ENCODE measurements at places on chromosomes 5 and 9. TPM values are rescaled to one million over a fixed set of nuclear protein-coding genes. Genes with fewer than 3 reads are reported as not detected.

GRCh38 chr5:135429301-135430134 is 17.6 kb downstream of the DCANP1 start:
- no peak overlapping the region for H3K27ac ChIP-seq
- no peak overlapping the region for H3K4me3 ChIP-seq
- no peaks in the 10 kb centered on the region for H3K4me1 ChIP-seq

GRCh38 chr5:124986667-124987066 is 240.2 kb upstream of the ZNF608 start:
- H3K4me1 ChIP-seq: peaks cover under 1% of the 10 kb centered on the region

GRCh38 chr5:177222269-177222668 is 81.2 kb downstream of the RAB24 start:
- DNase-seq: no peak
- no peaks in the 10 kb centered on the region for H3K36me3 ChIP-seq
- H3K4me3 ChIP-seq: no peak overlapping the region

- no peaks in the 10 kb centered on the region for H3K4me1 ChIP-seq
- H3K27ac ChIP-seq: no peak overlapping the region
- H3K4me3 ChIP-seq: no peak overlapping the region
- DNase-seq: no peak
These were observed 66.8 kb downstream of the RASGEF1C start for GRCh38 chr5:180142021-180142765.

DNA sequence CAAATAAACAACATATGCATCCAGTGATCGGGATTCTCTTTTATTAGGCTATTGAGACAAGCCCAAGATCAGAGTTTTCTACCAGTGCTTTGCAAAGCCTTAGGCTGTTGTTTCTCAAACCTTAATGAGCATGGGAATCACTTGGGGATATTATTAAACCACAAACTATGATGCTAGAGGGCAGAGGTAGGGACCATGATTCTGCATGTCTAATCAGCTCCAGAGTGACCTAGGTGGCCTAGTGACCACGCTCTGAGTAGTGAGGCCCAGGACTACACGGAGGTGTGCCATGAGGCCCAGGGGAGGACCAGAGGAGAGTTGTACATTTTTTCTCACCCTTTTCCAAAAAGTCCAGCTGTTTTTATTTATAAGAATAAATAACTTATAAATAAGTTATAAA is 298.5 kb upstream of the TLE4 start:
- H3K27ac ChIP-seq: no peak overlapping the region
- no peaks in the 10 kb centered on the region for H3K27me3 ChIP-seq
- no peak for DNase-seq

DNA sequence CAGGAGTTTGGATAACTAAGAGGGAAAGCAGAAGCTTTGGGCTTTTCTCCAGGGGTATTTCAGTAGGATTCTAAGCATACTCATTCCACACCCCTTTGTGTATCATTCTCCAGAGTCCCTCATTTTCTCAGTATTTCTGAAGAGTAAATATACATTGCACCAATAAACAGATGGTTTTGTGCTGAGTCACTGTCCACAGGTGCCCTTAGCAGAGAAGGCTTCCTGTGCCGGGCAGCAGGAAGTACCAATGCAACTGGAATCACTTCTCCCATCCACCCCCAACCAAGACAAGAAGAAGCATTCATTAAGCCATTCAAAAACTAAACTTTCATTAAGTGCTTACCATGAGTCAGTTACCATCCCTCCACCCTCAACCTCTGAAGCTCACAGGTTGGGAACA is 3.6 kb upstream of the CCNJL start:
- no peaks in the 10 kb centered on the region for H3K36me3 ChIP-seq
- no peak overlapping the region for H3K4me3 ChIP-seq
- H3K27me3 ChIP-seq: no peaks in the 10 kb centered on the region
- H3K4me1 ChIP-seq: no peaks in the 10 kb centered on the region
- DNase-seq: no peak

DNA sequence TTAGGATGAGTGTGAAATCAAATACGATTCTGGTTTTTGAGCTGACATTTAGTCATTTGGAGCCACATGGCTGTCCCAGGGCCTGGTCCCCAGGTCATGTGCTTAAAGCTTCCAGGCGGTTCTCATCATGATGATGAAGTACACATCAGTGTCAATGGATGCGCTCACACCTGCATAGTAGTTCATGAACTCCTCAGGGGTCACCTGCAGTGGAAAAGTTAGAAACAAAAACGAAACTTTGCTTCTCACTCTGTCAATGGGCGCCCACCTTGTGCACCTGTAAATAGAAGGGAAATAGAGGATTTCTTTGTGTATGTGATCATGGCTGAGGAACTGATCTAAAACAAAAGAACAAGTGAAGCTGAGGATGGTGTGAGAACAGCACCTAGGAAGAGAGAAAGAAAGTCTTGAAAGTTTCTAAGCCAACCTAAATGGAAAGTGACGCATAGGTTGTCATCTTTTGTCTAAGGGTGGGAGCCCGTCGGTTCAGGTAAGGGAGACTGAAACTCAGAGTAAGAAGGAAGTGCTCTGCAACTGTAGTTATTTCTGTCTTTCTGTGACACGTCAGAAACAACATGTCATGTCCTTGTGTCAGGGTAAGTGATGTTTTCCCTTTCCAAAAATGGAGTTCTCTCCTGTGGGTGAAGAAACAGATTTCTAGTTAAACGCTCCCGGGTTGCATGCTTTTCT is 33.8 kb downstream of the CAPSL start:
- no peaks in the 10 kb centered on the region for H3K36me3 ChIP-seq
- H3K27ac ChIP-seq: no peak overlapping the region
- H3K4me1 ChIP-seq: no peaks in the 10 kb centered on the region
- DNase-seq: no peak
- no peaks in the 10 kb centered on the region for H3K27me3 ChIP-seq

DNA sequence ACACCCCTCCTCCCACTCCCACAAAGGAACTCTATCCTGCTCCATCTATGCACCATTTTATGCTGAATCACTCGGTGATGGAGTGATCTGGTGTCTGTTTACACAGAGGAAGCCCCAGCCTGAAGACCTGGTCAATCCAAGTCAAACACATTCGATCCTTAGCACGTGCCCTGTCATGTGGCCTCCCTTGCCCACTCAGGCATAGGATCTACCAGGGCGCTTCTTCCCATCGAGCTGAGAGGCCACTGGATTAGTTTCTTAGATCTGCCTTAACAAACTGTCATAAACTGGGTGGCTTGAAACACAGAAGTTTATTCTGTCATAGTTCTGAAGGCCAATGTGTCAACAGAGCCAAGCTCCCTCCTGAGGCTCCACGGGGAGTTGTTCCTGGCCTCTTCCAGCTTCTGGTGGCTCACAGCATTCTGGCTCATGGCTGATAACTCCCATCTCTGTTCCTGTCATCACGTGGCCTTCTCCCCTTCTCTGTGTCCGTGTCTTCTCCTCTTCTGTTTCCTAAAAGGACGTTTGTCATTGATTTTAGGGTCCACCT is 34.2 kb downstream of the FOXI1 start:
- no peak for DNase-seq
- no peak overlapping the region for H3K27ac ChIP-seq
- no peaks in the 10 kb centered on the region for H3K27me3 ChIP-seq
- no peak overlapping the region for H3K4me3 ChIP-seq

DNA sequence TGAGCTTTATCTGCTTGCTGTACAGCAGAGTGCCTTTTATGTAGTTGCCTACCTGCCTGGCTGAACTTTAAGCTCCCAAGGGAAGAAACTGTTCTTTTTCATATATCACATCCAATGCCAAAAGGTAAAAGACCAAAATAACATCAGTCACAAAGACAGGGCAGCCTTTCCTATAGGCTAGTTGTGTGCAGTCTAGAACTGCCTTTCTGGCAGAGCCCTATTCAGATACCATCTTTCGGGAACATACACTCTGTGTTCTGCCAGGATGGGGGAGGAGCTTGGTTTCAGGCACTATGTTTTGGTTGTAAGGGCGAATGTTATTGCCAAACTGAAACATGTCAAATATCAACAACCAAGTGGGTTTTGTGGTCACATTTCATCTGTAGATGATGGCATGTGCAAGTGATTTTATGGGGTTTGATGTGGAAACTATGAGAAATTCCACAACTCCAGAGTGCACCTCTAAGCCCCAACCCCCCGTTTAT is 314.5 kb downstream of the ADGRV1 start:
- H3K4me3 ChIP-seq: no peak overlapping the region
- H3K27me3 ChIP-seq: no peaks in the 10 kb centered on the region
- no peak overlapping the region for H3K27ac ChIP-seq
- no peak for DNase-seq

DNA sequence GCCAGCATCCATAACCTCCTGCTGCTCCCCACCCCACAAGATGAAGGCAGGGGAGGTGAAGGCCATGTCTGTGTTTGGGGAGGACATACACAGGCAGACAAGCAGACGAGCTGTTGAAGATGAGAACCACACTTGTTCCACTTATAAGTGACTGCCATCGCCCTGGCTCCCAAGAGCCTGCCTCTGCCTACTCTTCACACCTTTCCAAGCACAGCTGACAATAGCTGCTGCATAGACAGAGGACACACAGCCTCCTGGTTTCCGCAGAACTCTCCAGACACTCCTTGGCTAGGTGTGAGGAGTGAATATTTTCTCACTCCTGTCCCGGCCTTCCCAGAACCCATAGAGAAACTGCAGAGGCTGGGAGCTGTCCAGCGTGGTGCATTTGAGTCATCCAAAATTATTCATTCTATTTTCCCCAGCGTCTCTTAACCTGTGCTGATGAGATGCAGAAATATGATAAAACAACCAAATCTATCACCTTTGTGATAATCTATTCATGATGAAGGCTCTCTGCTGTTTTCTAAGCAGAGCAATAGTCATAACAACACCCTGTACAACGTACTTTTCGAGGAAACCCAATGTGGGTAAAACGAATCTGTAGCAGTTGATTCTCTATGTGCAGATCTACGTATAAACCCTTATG is 24.7 kb downstream of the KLF9 start:
- H3K27me3 ChIP-seq: no peaks in the 10 kb centered on the region
- H3K36me3 ChIP-seq: peaks cover 5% of the 10 kb centered on the region
- no peak for DNase-seq
- no peak overlapping the region for H3K4me3 ChIP-seq
- H3K4me1 ChIP-seq: peaks cover 1% of the 10 kb centered on the region

DNA sequence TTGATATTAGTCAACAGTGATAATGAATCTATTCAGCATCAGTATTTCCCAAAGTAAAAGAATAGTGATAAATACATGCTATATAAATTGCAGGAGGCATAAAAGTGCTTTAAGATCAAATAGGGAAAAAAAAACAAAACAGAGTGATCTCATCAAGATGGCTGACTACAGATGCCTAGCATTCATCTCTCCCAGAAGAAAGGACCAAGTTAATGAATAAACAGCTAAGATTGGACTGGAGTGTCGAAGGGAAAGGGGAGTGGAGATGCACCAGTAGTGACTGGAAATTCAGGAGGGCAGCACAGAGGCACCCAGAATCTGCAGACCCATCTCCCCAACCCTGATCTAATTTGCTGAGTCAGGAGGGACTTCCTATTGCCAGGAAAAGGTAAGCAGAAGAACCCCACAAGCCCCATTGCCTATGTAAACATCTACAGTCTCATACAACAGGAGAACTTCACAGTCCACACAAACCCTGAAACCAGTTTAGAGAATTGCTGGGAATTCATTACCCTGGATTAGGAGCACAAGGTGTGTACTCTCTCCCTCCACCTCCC is 699.4 kb downstream of the PTPRD start:
- no peaks in the 10 kb centered on the region for H3K36me3 ChIP-seq
- H3K4me3 ChIP-seq: no peak overlapping the region
- no peaks in the 10 kb centered on the region for H3K27me3 ChIP-seq
- H3K27ac ChIP-seq: no peak overlapping the region

- H3K27ac ChIP-seq: no peak overlapping the region
- H3K4me3 ChIP-seq: no peak overlapping the region
- no peaks in the 10 kb centered on the region for H3K36me3 ChIP-seq
- no peaks in the 10 kb centered on the region for H3K27me3 ChIP-seq
- H3K4me1 ChIP-seq: no peaks in the 10 kb centered on the region
- DNase-seq: no peak
These were observed 14.1 kb upstream of the C1QTNF3 start for GRCh38 chr5:34057118-34057517.

- peaks cover 4% of the 10 kb centered on the region for H3K27me3 ChIP-seq
- no peaks in the 10 kb centered on the region for H3K4me1 ChIP-seq
- no peak overlapping the region for H3K4me3 ChIP-seq
- DNase-seq: no peak
- no peak overlapping the region for H3K27ac ChIP-seq
- H3K36me3 ChIP-seq: no peaks in the 10 kb centered on the region
These were observed 56.5 kb upstream of the NKD2 start for GRCh38 chr5:951940-952596.

DNA sequence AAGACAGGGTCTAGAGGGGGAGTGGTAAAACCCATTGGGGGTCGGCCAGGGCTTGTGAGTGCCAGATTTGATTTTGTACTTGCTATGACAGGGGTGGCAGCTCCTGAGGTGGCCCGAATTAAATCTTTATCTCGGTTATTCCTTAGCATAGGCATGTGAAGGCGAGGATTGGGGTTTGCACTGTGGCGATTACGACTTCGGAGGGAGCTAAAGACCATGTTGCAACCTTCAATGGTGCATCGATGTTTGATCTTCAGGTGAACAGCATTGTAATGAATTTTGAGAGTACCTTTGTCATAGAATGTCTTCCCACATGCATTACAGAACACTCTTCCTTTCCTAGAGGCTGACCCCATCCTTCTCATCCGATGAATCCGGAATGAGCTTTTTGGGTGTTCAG is 433.9 kb downstream of the BNC2 start:
- H3K4me3 ChIP-seq: no peak overlapping the region
- no peaks in the 10 kb centered on the region for H3K27me3 ChIP-seq
- no peak for DNase-seq
- H3K36me3 ChIP-seq: no peaks in the 10 kb centered on the region
- H3K4me1 ChIP-seq: no peaks in the 10 kb centered on the region

GRCh38 chr9:129933185-129934040 is 98.2 kb downstream of the USP20 start:
- no peaks in the 10 kb centered on the region for H3K36me3 ChIP-seq
- no peaks in the 10 kb centered on the region for H3K27me3 ChIP-seq
- no peak overlapping the region for H3K27ac ChIP-seq
- no peak for DNase-seq

DNA sequence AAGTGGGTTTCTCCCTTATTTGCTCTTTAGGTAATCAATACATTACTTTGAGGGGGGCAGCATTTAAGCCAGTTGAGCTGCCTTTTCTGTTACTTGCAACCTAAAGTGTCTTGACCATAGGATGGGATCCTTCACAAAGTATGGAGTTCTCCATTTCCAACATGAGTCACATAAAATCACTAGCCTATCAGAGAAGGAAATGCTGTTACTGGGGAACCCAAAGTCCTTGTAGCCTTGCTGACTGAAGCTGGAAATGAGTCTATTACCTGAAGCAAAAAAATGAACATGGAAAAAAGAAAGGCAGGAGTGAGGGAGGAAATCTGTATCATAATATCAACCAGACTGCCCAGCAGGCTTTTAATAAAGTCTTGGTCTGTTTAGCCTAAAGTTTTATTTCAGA is 42.8 kb upstream of the SLIT3 start:
- no peaks in the 10 kb centered on the region for H3K36me3 ChIP-seq
- no peaks in the 10 kb centered on the region for H3K4me1 ChIP-seq
- no peak for DNase-seq
- no peak overlapping the region for H3K4me3 ChIP-seq
- no peak overlapping the region for H3K27ac ChIP-seq
- H3K27me3 ChIP-seq: no peaks in the 10 kb centered on the region

The COL5A1 gene
- 1.9 TPM for total RNA-seq

The NDOR1 gene
- total RNA-seq: 6.3 TPM

The CDHR2 gene
- total RNA-seq: 0.22 TPM

The FAM78A gene
- 1.3 TPM for total RNA-seq

The GHR gene
- 1.6 TPM for total RNA-seq

The TUSC1 gene
- 5.2 TPM for total RNA-seq

The IL17B gene
- not detected for total RNA-seq

The SH3GL2 gene
- total RNA-seq: 1.8 TPM

The GABRG2 gene
- 0.55 TPM for total RNA-seq

The FAM169A gene
- 0.28 TPM for total RNA-seq

The TMEM174 gene
- not detected for total RNA-seq

Measured in pancreas (tissue), 10 donors.